ENCODE measurements at places on chromosomes 13 and 19.
A peak's percentile ranks its signal among the peaks of the same experiment; 100 is the strongest.

GRCh38 chr19:46631481-46631880 is 4.5 kb downstream of the GNG8 start:
- peak; percentile 88 for DNase-seq

DNA sequence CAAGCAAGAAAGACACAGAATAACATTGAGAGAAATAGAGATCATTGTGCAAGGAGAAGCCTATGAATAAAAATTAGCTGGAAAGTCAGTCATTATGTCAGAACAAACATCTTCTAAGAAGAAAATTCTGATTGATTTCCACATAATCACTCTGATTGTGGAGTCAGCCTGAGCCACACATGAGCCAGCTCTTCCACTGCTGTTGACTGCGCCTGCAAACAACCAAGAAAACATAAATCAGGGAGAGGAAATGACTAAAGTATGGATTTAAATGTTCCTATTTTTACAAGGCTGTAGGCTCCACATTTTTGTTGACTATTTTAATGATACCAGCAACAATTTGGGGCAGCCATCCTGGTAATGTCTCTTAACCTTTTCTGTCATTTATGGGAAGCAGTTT is 962.3 kb downstream of the EFNB2 start:
- peak; percentile 69 for DNase-seq

- DNase-seq: no peak
Observed at GRCh38 chr19:31529121-31529520, 179.9 kb upstream of the TSHZ3 start.

DNA sequence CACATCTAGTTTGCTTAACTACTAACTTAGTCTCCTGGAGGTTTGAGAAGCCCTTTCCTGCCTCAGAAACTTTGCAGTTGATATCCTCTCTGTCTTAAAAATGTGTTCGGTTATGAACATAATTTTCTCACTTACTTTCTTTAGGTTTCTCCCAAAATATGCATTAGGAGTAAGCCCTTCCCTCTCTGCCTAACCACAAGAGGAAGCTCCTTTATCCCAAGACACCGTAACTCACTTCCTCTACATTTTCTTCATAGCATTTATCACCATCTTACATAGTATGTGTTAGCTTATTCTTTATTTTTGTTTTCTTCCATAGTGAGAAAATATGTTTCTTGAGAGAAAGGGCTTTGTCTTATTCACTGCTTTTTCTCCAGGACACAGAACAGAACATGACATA is 952.5 kb upstream of the ATXN8OS start:
- DNase-seq: no peak

GRCh38 chr13:45295536-45295935 is 45.4 kb downstream of the TPT1 start:
- peak; percentile 53 for DNase-seq

DNA sequence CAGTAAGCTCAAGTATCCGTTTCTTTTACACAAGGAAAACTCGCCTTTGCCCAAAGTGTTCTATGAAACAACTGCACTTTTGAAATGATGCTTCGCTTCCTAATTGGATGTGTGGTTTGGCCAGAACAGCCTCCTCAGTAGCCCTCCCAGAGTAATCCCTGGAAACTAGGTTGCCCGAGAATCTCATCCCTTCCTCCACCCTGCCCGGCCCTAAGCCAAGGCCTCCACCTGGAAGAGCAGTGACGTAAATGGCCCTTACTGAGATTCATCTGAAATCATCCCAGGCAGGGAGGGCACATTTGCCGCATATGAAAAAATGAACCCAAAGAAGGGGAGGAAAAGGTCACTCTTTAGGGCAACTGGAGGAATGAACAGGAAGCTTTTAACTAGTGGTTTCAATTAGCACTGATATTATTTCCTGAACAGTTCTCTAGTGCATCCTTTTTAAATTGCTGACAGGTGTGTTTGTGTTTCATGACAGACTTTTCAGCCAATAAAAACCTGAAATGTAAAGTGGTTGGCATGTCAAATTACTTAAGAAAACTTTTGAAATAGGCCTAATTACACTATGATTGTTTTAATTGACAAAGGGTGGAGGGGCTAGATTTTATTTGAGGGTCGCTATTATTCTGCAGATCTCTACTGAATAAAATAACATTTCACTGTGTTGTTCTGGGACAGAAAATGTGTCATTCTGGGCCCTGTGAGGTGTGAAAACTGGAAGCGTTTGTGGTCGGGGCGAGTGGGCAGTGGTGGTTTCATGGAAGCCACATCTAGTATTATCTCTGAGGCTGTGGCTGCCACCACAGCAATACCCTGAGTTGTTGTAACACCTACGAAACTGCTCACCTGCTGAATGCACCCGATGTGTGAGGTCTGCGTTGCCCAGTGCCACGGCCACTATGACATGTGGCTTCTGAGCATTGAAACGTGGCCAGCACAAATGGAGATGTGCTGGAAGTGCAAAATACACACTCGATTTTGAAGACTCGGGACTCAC is 112.1 kb downstream of the ZIC5 start:
- DNase-seq: no peak

GRCh38 chr13:35818633-35819067 is 312.5 kb downstream of the DCLK1 start:
- DNase-seq: peak; percentile 35

GRCh38 chr13:99436686-99437416 is 64.4 kb upstream of the TM9SF2 start:
- peak; percentile 85 for DNase-seq

DNA sequence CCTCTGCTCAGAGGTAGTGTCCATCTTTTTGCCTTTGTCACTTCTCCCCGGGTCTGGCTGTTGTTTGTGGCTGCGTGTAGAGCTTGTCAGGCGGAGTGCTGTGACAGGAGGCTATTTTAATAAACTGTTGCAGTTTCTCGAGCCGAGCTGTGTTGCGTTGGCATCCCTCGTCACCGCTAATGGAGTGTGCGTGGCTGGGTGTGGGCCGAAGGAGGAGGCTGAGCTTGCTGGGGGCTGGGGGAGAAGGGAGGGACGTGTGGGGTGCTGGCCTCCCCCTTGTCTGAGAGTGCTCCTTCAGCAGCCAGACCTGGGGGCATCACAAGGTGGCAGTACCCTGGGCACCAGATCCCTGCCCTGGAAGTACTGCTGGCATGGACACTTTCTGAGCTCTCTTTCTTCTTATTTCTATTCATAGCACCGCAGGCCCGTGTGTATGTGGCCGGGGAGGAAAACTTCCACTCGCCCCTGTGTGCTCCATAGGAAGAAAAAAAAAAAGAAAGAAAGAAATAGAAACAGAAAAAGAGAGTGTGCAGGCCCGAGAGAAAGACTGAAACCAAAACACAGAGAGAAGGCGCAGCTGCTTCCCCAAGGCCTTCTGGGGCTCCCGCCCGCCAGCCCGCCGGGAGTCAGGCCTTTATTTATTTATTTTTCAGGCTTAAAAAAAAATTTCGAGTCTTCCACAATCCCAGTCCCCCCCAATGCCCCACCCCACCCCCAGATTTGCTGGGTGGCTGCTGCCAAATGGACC is 27.0 kb downstream of the NFIX start:
- no peak for DNase-seq

DNA sequence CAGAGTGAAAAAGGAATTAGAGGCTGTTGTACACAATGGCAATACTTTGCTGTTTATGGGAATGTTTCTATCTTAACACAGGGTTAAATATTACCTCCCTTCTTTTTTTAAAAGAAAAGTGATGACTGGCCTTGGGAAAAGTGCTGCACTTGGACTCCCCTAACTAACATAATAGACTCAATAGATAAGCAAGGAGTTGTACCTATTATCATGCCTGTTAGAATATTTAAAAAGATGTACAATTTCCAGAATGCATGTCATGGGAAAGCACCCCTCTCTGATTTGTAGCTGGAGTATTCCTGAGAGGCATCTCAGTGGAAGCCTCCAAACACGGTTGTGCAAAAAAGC is 79.3 kb upstream of the GPC6 start:
- peak; percentile 60 for DNase-seq

GRCh38 chr19:54390942-54391577 is 24.2 kb upstream of the TTYH1 start:
- peak; percentile 47 for DNase-seq

GRCh38 chr19:55146078-55146704 is 2.8 kb downstream of the TNNT1 start:
- DNase-seq: no peak

DNA sequence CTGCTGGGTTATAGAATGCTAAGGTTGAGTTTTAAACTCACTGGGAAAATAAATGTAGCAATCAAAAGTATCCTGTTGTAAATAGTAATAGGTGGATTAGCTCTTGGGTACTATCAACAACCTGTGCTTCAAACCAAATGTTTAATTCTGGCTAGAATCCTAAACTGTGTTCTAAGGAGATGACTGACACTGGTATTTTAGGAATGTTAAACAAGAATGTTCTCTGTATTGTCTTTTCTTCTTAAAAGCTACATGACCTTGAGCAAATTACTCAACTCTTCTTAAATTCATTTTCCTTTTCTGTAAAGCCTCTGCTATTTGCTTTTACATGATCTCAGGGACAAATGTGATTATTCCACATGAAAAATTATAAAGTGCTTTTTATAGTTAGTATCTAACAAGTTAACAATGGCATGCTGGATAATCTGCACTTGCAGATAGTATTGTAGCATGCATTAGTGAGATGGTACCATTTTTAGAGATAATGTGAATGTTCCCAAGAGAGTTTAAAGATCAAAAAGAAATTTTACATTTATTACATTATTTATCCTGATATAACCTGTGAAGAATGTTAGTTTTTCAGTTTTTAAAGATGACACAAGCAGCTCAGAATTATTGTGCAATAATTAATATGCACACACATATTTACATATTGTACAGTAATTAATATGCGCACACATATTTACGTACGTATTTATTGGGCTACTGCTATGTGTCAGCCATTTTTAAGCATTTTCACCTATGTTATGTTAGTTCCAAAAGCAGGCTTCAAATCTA is 13.6 kb upstream of the EPSTI1 start:
- peak; percentile 79 for DNase-seq

GRCh38 chr19:38095411-38096308 is 128.4 kb downstream of the DPF1 start:
- peak; percentile 55 for DNase-seq

DNA sequence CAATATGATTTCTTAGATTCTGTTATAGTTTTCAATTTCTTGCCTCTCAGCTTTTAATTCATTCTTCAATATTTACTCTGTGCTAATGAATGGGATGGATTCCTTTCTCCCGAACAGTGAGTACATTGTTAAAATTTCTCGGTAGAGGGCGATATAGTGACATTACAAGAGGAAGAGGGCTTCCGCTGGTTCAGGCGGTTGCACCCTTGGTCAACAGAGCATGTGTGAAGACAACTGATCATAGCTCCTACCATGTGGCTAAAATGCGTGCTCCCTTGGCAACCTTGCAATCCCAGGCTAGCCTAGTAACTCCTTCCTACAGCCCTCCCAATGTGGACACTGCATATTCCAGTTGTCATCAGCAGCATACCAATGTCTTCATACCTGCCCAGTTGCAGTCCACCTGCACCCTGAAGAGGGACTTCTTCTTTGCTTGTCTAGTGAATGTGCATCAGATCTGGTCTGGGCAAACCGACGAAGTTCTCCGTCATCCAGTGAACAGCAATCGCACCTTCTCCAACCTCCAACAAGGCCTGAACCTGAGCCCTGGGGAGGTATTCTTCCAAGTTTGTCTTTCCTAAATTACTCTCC is 653.0 kb upstream of the GPC6 start:
- peak; percentile 51 for DNase-seq

DNA sequence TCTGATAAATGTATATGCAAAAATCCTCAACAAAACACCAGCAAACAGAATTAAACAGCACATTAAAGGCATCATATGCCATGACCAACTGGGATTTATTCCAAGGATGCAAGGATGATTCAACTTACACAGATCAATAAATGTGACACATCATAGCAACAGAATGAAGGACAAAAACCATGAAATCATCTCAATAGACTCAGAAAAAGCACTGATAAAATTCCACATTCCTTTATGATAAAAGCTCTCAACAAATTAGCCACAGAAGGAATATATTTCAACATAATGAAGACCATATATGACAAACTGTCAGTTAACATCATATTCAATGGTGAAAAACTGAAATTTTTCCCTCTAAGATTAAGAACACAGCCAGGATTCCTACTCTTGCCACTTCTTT is 691.6 kb downstream of the DIAPH3 start:
- peak; percentile 25 for DNase-seq
